Foreskin keratinocyte (primary cell): ENCODE measurements at places on chromosomes 1 and 21. TPM values are rescaled to one million over a fixed set of nuclear protein-coding genes. Genes with fewer than 3 reads are reported as not detected.

ECM1 gene
- 59.5 and 73.1 TPM in 2 replicates for total RNA-seq

PADI4 gene
- not detected in 2 replicates for total RNA-seq

ENSA gene
- 123 and 144 TPM in 2 replicates for total RNA-seq

PRRX1 gene
- 0.04 TPM in 1 of 2 replicates, not detected in the other for total RNA-seq

SYPL2 gene
- total RNA-seq, result not detected in 2 replicates

CFHR2 gene
- not detected in 2 replicates for total RNA-seq

IPP gene
- total RNA-seq, result 9.1 and 9.5 TPM in 2 replicates

S100A7 gene
- total RNA-seq, result 0.37 TPM in 1 of 2 replicates, not detected in the other

LRRC53 gene
- total RNA-seq, result not detected in 2 replicates

RAD54L gene
- total RNA-seq, result 18.1 and 19.4 TPM in 2 replicates

C21orf91 gene
- 12.8 and 17.8 TPM in 2 replicates for total RNA-seq

DCAF6 gene
- 51.5 and 52.0 TPM in 2 replicates for total RNA-seq

ACTL8 gene
- total RNA-seq, result not detected in 2 replicates

CD1B gene
- total RNA-seq, result not detected in 2 replicates

RGS13 gene
- total RNA-seq, result not detected in 2 replicates

PAFAH2 gene
- 9.1 and 9.6 TPM in 2 replicates for total RNA-seq

RAB7B gene
- total RNA-seq, result 18.6 and 18.7 TPM in 2 replicates

TMEM51 gene
- total RNA-seq, result 15.4 and 18.1 TPM in 2 replicates

KCNAB2 gene
- total RNA-seq, result 2.0 TPM in 2 replicates

TMEM52 gene
- total RNA-seq, result 0.82 and 1.8 TPM in 2 replicates

FMOD gene
- 0.28 and 0.54 TPM in 2 replicates for total RNA-seq

DISC1 gene
- total RNA-seq, result 0.60 and 1.1 TPM in 2 replicates

CCDC30 gene
- total RNA-seq, result 0.25 and 0.54 TPM in 2 replicates

TGFB2 gene
- 4.8 and 6.6 TPM in 2 replicates for total RNA-seq

CD84 gene
- not detected in 2 replicates for total RNA-seq

HHIPL2 gene
- 0.32 TPM in 1 of 2 replicates, not detected in the other for total RNA-seq

S100B gene
- total RNA-seq, result 0.17 TPM in 1 of 2 replicates, not detected in the other

UBR4 gene
- 71.4 and 74.0 TPM in 2 replicates for total RNA-seq

AVPR1B gene
- total RNA-seq, result not detected in 2 replicates

CHD5 gene
- 0.04 and 0.10 TPM in 2 replicates for total RNA-seq

ZNF691 gene
- total RNA-seq, result 5.9 and 6.3 TPM in 2 replicates
